ENCODE measurements at places on chromosomes 5 and 9.

- no peak for DNase-seq
These were observed 25.9 kb downstream of the SH3TC2 start for GRCh38 chr5:149036970-149037369.

DNA sequence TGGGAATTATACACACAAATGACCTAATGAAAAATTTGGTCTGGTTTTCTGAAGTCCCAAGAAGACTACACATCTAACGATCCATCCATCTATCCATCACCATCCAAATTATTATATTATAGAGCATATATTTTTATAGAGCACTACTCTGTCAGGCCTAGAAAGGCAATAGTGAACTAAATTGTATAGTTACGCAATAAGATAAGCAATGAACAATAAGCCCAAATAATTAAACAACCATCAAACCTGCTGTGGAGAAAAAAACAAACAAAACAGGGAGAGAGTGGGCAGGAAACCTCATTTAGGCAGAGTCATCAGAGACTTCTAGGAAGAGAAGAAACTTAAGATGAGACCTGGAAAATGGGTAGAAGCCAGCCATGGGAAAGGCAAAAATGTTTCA is 59.7 kb downstream of the MTX3 start:
- DNase-seq, result no peak

DNA sequence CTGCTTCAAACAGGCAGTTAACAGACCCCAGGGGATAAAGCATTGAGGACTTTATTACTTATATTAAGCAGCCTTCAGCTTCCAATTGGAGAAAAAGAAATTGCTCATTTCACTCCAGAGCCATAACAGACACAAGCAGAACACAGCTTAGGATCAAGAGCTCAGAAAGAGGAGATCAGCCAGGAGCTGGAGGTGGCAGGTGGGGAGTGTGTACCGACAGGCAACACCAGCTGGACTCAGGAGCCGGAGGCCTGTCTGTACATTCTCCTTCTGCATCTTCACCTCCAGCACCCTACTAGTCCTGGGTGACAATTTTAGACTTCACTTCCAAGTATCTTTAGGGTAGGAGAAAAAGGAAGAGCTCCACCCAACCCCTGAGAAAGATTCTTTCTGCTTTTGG is 35.8 kb downstream of the NRG2 start:
- no peak for DNase-seq

DNA sequence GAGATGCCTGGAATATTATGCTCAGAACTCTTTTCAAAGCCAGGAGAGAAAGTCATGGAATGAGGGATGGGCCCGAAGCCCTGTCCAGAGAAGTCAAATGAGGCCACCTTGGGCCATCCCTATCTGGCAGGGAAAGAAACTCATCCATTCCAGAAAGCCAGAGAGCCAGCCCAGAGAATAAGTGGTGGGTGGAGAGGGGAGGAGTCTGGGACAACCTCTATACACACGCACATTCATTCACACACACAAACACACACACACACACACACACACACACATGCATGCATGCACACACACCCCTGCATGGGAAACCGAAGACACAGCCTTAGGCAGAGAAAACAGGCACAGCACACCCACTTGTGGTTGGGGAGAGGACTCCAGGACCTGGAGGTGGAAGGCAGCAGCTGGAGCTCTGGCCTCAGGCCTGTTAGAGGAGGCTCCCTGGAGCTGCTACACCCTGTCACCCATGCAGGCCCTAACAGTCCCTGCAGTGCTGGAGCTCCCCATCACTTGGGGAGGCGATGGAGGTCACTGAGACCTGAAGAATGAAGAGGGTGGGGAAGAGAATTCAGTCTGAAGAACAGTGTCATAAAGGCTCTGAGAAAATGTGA is 38.0 kb downstream of the TGFBI start:
- no peak for DNase-seq

GRCh38 chr5:173318881-173319620 is 9.2 kb downstream of the STC2 start:
- no peak for DNase-seq

DNA sequence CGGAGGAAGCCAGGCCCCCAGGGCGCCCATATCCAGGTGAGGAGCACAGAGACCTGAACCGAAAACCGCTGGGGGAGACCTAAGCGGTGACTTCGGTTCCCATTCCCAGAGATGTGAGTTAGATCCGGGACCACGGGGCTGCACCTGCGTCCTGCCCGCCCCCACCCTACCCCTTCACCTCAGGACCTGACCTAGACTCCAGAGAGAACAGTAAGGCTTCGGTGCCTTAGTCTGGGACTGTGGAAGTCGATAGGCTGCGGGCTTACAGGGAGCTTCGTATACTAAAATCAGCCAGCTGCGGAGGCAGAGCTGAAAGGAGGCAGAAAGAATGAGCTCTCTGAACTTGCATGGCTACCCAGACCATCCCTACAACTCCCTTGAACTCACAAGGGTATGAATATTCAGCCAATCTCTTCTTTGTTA is 518 bp upstream of the FAM13B start:
- DNase-seq, result no peak

Data from amniotic stem cell (primary cell).